Ovary (tissue), 10 donors: ENCODE measurements at places on chromosomes 4 and X.

DNA sequence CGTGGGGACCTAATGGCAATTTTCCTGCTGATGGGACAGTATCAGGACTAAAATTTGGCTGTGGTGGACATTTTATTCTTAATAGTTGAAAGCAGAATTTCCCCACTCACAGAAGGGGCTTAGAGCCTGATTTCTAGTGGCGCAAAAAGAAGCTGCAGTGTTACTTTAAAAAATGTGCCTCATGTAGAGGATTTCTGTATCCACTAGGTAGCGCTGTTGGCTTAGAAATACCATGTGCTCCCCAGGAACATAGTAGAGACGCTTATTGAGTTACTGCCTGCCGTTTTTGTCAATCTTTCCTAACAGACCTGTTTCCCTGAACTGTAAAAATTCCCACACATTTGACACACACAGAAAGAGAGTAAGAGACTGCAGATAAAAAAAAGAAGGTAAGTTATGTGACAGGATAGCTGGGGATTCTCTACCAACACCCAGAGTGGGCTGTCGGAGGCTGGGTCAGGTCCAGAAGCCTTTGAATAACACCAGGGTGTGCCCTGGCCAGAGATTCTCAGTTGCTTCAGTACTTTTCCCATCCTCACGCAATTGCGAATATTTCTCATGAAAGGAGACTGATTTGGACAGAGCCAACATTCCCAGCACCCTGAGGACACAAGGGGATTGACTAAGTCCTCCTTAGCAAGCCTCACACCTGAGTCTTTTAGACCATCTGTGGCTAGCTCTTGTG is 88.4 kb downstream of the ZXDA start:
- DNase-seq = peak; percentile 42

GRCh38 chrX:66110112-66110511 is 53.9 kb upstream of the HEPH start:
- no peak for DNase-seq

DNA sequence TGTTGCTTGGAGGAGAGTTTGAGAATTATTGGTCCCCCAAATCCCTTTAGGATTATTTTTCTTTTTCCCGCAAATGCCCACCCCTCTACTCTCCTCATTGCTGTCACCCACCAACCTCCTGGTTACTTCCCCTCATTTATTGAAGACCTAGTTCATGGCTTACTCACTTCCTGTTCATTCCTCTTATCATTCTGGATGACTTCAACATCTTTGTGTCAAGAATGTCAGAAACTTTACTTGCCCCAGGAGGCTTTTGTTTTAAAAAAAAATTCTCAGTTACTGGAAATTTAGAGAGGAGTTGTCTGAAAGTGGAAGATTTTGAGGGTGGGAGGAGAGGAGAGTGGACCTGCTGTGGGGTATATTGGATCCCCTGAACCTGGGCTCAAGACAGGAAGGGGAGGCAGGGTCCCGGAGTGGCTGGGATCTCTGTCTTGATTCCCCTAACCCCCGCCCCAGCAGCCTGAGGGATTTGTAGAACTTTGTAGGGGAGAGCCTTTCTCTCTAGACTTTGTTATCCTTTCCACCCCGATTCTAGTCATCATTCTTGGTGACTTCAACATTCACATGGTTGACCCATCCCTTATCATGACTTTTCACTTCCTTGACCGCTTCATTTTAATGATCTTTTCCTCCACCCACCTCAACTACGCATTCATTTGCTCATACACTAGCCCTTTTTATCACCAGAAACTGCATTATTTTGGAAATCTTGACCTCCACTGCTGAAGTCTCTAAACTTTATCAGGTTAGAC is 69.9 kb upstream of the ESX1 start:
- DNase-seq = no peak

- DNase-seq = no peak
Measured at GRCh38 chr4:3365326-3365725, 72.5 kb downstream of the RGS12 start.

DNA sequence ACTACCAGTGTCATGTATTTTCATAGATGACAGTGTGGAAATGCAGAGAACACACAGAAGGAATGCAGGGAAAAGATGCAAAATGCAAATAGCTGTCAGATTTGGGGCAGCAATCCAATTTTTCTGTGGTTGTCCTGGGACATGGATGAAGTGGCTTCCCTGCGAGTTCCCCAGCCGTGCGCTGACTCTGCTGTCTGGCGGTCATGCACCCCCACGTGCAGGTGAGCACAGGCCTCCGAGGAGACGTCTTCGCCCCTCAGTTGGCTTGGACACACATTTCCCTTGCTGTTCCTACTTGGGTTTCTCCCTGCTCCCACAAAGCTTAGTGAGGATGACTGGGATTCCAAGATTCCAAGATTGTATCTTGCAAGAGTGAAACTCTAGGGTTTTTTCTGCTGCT is 24.4 kb downstream of the BLOC1S4 start:
- DNase-seq = no peak

DNA sequence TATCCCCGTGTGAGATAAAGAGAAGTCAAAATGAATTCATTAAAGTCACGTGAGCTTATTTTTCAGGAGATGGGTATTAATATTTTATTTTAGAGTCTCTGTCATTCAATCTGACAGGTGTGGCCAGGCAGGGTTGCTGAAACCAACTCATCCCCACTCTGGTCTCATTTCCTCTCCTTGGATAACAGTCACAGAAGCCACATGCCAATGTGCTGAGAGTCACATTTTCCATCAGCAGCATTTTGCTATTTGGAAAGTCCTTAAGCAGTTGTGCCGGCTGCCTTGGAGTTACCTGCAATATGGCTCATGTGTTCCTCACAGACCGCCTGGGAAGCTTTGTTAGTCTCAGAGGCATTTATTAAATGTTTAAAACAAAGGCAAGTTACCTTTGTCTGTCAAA is 302.3 kb downstream of the DCHS2 start:
- no peak for DNase-seq

GRCh38 chr4:153296040-153296823 is 48.3 kb upstream of the MND1 start:
- DNase-seq = peak; percentile 52

GRCh38 chrX:9055354-9055753 is 21.4 kb upstream of the FAM9B start:
- no peak for DNase-seq

DNA sequence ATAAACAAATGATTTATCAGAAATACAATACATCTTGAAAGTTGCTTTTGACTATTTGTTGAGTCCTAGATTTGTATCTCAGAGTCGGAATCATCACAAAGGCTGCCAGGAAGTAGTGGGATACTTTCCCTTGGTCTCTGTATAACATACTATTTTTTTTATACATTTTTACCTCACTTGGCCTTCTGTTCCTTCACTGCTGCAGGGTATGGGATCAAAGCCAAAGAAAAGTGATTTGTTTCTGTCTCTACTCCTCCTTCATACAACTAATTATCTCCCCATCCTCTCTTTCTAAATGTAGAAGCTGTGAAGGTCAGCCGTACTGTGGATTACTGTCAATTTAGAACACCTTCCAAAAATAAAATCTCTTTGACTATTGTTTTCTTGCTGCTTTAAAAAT is 24.9 kb downstream of the PALLD start:
- DNase-seq = no peak

DNA sequence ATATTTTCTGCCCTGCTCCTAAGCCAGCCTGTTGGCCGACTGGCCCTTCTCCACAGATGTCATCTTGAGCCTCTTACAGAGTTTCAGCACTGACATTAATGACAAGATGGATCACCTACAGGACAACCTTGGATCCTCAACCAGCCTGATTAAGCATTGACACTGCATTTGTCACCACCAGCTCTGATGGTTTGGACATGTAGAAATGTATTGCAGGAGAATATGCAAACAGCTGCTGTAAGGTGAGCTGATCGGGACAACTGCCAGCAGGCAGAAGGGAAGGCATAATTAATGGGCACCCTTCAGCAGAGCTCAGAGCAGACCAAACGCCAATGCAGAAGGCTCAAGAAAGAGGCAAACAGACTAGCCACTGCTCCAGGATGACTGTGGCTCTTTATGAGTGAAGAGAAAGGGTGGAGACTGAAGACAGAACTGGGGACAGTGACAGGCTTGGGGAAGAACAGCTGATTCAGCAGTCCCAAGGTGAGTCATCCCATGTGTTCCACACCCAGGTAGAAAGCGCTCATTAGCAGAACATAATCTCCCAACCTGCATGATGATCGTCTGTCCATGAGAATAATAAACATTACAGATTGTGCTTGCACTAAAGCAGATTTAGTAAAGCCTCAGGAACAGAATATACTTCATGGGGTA is 6.7 kb downstream of the CORIN start:
- no peak for DNase-seq

DNA sequence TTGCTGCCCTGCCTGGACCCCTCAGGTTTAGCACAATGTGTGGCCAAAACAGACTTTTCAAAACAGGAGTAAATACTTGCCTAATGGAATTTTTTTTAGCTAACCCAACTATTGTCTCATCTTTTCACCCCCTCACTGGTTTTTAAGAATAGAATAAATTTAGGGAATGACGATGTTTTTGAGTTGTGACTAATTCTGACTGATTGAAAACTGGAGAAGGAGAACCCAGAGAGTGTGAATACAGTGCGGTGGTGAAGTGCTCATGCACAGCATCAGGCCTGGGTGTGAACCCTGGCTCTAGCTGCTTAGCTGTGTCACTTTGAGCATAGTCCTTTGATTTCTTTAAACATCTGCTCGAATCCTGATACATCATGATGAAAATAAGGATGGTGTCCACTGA is 10.5 kb downstream of the ANTXR2 start:
- no peak for DNase-seq

GRCh38 chr4:124872659-124873058 is 160.1 kb upstream of the ANKRD50 start:
- no peak for DNase-seq

GRCh38 chr4:171674781-171675180 is 138.4 kb upstream of the GALNTL6 start:
- DNase-seq = no peak

DNA sequence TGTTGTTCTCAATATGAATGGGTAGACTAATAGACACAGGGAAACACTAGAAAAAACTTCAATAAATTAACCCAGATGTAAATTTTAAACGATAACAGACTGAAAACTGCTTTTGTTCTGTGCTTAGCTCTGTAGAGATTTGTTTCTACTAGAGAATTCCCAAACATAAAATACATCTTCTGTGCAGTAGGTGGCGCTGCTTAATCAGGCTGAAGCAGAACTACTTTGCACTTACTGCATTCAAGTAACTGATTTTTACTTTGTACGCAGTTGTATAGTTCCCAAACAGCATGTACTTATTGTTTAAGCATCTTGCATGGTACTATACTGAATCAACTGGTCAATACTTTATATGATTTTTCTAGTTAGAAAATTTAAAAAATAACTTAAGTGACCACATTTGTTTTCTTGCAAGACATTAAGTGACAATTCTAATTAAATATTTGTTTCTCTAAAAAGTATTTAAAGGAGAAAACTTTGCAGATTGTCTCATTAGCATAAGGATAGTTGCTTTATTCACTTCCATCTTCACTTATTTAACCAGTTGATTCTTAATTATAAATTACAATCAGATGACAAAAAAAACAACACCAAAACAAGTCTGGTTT is 490.6 kb downstream of the IL15 start:
- peak; percentile 64 for DNase-seq

GRCh38 chr4:111797455-111798163 is 347.6 kb upstream of the FAM241A start:
- no peak for DNase-seq

- no peak for DNase-seq
Measured at GRCh38 chrX:52262195-52262546, 77.5 kb downstream of the MAGED4 start.

DNA sequence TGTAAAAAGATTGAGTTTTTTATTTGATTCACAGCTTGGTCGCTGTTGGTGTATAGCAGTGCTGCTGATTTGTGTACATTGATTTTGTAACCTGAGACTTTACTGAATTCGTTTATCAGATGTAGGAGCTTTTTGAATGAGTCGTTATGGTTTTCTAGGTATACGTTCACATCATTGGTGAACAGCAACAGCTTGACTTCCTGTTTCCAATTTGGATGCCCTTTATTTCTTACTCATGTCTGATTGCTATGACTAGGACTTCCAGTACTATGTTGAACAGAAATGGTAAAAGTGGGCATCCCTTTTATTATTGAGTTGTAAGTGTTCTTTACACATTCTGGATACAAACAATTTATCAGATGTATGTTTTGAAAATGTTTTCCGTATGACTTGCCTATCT is 76.0 kb downstream of the ADGRG4 start:
- no peak for DNase-seq

DNA sequence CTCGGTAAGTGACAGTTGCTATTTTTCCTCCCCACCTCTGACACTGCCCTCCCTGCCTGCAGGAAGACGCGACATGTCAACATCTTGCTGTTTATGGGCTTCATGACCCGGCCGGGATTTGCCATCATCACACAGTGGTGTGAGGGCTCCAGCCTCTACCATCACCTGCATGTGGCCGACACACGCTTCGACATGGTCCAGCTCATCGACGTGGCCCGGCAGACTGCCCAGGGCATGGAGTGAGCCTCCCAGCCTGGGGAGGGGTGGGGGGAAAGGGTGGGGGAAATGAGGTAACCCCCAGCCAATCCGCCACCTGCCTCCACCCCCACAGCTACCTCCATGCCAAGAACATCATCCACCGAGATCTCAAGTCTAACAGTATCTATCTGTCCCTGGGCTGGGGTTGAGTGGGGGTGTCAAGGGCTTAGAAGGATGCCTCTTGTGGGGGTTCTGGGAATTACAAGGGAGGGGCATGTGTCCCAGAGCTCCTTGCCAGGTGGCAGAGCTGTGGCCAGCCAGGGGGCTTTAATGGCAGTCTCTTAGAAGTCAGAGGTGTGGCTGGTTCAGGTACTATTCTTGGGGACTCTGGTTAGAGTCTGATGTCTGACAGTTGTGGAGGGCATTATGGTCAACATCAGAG is 7.8 kb downstream of the ARAF start:
- no peak for DNase-seq

DNA sequence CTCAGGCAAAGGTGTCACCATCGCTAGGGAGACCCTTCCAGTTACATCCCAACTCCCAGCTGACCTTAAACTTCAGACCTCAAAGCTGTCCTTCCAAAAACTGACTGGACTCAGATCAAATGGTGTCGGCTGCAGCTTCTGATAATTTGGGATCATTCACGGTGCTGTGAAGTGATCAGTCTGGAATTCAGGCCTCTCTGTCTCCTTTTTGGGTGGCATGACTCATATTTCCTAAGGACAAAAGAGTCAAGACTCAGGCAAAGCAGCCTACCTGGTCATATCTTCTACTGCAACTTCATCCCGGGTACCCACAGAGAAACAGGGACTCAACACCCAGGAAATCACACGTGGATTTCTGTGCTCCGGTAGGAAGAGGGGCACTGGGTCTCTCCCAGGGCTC is 87.6 kb downstream of the SORCS2 start:
- DNase-seq = no peak

- no peak for DNase-seq
Measured at GRCh38 chrX:119783026-119783425, 8.4 kb downstream of the RPL39 start.

GRCh38 chr4:189804894-189805293 is 135.8 kb upstream of the FRG1 start:
- DNase-seq = no peak

- DNase-seq = no peak
Measured at GRCh38 chr4:105119356-105119755, 27.3 kb upstream of the TET2 start.
